ENCODE measurements at places on chromosomes 16 and 17.

DNA sequence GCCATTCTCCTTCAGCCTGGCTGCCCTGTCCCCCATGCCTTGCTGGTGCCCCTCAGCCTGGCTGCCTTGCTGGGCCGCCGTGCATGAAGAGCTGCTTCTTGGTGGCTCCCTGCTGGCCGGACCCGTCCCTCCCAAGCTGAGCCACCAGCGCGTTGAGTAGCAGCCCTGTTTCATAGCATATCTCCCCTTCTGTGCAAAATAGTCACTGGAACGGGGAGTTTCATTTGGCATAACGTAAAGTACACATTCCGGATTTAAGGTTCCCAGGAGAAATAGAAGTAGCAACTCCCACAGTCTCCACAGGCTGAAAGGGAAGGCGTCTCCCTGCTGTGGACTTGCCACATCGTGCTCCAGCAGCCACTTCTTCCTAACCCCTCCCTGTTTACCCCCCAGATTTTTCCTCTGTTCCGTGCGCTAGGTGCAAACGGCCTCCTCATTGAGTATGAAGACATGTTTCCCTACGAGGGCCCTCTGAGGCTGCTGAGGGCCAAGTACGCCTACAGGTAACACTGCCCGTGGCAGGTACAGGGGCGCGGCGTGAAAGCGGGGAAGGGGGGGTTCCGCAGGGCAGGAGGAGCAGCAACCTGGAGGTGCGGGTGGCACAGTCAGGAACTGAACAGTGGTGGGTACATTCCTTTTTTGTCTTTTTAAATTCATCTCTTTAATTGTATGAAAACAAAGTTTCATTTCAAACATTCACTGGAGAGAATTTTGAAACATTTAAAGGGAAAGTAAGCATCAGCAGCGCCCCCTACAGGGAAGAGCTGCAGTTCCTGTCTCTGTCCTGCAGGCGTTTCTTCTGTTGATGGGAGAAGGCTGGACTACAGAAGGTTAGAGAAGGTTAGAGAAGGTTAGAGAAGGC lies 5.8 kb upstream of the OGFOD3 start:
- ATAC-seq, result no peak

DNA sequence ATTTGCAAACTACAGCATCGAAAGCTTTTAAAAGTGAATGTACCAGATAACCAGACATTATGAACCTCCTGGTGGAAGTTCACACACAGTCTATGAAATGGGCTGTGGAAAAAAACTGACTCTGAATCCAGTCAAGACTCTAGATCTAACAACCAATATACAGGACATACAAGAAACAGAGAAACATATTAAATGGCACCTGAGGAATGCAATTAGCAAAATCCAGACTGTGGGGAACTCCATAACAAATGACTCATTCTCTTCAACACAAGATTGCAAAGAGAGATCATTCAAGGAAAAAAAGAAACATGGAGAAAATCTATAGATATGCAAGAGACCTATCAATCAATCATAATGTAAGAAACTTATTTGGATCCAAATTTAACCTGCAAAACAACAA lies 119.0 kb downstream of the MYO1D start:
- ATAC-seq, result no peak

- ATAC-seq, result no peak
Measured at GRCh38 chr17:5545051-5545987, 39.0 kb downstream of the NLRP1 start.

DNA sequence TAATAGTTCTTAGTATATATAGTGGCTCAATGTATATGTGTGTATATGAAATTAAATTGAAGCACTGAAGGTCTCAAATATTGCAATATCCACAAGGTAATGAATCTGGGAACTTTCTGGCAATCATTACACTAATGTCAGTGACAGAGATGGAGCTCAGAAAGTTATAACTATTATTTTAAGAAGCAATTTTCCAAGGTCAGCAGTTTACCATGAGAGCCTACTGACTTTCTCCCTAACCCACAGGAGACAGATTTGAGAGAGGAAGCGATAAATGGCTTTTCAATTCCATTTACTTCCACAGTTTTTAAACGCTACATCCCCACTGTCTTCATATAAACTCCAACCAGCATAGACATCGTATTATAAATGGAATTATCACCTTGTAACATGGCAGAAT lies 92.9 kb downstream of the PCTP start:
- no peak for ATAC-seq

DNA sequence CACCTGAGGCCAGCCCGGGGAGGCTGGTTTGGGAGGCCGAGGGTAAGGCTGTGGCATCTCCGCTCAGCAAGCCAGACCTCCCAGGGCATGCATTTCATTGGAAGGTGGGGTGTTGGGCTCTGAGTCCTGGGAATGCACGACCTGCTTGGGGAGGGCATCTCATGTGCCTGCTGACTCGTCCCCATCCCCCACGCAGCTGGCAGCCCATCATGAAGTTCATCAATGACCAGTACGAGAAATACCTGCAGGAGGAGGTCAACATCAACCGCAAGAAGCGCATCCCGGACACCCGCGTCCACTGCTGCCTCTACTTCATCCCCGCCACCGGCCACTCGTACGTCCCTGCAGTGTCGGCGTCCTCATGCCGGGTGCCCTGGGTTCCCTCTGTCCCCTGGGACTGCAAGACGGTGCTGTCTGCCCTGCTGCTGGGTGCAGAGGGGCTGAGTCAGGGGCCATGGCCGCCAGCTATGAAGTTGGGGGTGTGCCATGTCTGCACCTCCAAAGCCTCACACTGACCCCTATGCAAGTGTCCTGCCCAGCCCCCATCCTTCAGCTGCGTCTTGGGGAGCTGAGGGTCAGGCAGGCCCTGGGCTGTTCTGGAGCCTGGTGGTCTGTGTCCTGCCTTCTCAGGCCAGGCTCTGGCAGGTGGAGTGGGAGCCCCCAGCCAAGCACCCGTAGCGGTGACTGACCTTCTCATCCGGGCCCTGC lies 347.9 kb downstream of the SEC14L1 start:
- ATAC-seq, result no peak

GRCh38 chr16:69917739-69918138 lies 33.4 kb upstream of the CLEC18A start:
- no peak for ATAC-seq

- no peak for ATAC-seq
Measured at GRCh38 chr17:47877368-47878034, 18.5 kb upstream of the SP2 start.

DNA sequence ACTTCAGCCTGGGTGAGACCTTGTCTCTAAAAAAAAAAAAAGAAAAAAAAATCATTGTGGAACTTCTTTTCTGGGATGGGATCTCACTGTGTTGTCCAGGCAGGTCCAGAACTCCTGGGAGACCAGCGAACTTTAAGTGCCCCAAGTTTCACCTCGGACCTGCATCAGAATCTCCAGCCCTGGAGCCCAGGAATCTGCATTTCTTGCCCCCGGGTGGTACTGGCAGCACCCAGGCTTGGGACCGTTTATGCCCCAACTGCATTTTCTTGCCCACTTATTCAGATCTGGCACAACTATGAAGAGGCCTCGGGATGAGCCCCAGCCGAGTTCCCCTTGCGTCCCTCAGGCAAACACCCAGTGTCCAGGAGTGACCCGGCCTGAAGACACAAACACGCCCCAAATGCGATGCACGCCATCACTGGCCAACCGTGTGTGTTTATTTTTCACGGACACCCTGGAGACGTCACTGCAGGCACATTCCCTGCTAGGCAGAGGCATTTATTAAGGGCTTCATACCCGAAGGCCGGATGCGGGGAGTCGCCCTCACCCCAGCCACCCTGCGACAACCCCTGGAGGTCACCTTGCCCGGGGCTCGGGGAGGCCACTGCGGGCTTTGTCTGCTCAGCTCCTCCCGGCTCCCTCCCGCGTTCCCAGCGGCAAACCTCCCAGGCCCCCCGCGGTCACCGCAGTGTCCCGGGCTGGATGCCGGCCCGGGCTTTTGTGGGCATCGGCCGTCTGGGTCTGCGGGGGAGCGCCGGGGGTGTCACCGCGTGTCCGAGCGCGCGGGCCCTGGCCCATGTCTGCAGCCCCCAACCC lies 684 bp upstream of the SPIRE2 start:
- no peak for ATAC-seq

DNA sequence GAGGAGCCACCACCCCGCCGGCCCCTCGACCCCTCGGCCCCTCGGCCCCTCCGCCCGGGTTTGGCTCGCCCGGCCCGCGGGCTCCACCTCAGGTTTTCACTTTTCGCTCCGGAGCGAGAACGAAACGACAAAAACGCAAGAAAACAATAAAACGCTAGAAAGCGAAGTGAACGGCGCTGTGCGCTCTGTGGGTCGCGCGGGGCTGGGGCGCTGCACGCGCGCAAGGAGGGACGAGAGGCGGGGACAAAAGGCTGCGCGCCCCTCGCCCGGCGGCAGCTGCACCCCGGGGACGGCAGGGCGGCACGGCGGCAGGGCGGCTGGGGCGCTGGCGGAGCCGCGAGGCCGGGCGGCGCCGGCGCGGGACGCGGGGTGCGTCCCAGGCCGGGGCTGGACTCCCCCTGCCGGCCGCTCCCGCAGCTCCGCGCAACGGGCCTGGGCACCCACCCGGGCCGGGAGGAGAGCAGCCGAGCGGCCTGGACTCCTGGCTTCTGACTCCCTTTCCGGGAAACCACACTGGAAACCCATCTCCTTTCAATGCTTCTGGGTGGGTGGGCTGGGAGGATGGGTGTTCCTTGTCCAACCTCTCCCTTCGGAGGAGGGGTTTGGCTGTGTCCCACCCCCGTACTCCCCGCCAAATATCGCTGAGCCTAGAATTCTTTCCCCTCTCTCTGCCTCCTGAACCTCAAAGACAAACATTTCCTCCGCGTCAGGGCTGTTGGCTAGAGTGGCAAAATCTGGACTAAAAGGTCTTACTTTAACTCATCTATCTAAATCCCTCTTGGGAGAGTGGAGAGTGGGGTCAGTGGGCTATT lies 9.9 kb downstream of the TBX2 start:
- ATAC-seq, result peak; percentile 25

DNA sequence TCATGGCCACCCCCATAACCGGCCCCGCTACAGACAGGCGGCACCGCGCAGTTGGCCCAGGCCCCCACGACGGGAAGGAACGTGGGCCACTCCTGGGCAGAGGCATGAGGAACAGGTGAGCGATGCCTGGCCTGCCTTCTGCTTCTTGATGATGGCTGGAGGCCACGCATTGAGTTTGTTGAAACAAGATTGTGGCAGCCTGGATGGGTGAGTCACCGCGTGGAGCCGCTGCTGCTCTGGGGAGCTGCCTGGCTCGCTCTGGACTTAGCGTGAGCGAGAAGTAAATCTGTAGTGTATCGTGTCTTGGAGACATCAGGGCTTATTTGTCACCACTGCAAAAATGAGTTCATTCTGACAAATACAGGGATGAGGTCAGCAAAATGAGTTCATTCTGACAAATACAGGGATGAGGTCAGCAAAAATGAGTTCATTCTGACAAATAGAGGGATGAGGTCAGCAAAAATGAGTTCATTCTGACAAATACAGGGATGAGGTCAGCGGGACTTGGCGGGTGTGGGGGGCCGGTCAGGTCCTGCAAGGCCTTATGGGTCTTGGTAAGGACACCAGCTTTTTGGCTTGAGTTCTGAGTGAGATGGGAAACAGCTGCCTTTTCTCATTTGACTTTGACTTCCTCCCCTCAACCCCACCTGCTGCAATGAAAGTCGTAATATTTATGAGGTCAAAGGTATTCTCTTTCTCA lies 93.0 kb downstream of the SEC14L1 start:
- peak; percentile 86 for ATAC-seq

GRCh38 chr16:58128181-58128631 lies 975 bp downstream of the CFAP20 start:
- ATAC-seq, result no peak

- ATAC-seq, result no peak
Measured at GRCh38 chr16:20317117-20317516, 10.2 kb downstream of the GP2 start.

DNA sequence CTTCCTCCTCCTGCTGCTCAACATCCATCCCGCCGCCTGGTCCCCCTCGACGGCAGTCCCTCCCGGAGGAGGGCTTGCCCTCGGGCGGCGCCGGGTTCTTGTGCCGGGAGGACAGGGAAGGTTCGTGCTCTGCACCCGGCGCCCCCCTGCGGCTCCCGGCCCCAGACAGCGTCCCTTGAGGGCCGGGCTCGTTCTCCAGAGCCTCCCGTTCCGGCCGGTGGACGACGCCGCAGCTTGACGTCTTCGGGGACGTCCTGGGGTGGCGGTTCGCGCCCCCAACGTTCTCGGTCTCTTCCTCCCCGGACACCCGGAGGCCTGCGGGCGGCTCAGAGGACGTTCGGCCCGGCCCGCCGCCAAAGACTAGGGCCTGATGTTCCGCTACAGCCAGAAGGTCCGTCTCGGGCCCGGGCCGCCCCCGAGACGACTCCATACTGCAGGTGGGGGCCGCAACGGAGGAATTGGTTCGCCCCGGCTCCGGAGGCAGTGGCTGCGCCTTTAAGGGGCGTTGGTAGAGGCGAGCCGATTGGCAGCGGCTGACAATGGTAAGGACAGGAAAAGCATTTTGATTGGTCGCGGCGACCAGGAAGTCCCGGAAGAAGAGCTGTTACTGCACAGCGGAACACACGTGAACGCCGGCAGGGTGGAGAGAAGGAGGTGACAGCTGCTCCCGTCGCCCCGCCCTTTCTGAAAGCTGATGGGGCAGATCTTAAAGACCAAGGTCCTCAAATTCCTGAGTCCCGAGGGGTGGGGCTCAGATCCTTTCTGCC lies at the start of gene BORCS6:
BORCS6 (minus strand) TSS at position 470 of the 767 bp plus-strand sequence; CDS start at position 430, 40 bp downstream.
- ATAC-seq, result peak; percentile 69

DNA sequence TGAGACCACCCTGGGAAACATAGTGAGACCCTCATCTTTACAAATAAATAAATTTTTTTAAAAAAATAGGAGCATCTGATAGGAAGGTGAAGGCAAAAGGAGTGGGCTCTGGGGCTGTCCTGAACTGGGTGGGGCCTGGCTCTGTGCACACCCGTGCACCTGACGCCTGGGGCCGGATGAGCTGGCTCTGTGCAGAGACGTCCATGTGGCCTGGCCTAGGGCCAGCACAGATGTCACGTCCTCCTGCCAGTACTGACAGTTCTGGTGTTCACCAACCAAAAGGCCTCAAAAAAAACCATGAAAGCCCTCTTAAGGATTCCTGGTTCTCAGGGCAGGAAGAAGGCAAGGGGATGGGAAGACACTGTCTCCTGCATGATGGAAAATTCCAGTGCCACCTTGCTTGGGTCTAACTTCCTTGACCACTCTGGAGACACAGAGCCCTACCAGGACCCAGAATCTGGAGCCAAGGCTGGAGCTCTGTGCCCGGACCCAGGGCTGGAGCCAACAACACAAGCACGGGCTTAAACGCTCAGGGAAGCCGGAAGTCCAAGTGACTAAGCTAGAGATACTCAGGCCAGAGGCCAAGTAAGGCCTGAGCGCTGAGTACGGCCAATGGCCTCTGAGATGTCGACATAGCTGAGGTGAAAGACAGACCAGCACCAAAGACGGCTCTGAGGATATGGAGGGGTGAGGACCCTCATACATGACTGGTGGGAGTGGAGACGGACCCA lies 32.9 kb downstream of the COPRS start:
- ATAC-seq, result no peak

- ATAC-seq, result no peak
Measured at GRCh38 chr17:48981927-48982539, 13.6 kb upstream of the GIP start.
